Suprapubic skin (tissue), 4 donors: ENCODE measurements at places on chromosomes 5 and 9. TPM values are rescaled to one million over a fixed set of nuclear protein-coding genes. Genes with fewer than 3 reads are reported as not detected.

DNA sequence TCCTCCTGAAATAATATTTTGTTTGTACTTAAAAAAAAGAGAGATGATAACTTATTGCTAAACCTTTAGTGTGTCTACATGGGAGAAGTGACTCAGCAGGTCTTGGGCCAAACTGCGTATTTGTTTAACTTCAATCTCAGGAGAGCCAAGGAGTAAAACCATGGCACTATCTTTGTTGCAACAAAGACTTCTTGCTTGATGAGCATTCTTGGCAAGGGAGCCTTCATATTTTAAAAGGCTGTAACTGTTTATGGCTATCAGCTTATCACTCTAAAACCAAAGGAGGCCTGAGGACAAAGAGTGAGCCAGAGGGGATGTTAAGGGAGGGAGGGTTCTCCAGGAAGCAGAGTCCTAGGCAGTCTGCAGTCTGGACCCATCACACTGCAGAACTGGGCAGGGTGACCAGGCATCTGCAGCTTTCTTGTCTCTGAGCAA lies 216.2 kb upstream of the S1PR3 start:
- DNase-seq, result no peak

- DNase-seq, result no peak
Measured at GRCh38 chr9:114434878-114435311, 47.1 kb upstream of the AKNA start.

- DNase-seq, result no peak
Measured at GRCh38 chr9:98732801-98733200, 24.1 kb upstream of the GABBR2 start.

GRCh38 chr9:126802318-126803059 lies 2.4 kb upstream of the ZBTB43 start:
- no peak for DNase-seq

DNA sequence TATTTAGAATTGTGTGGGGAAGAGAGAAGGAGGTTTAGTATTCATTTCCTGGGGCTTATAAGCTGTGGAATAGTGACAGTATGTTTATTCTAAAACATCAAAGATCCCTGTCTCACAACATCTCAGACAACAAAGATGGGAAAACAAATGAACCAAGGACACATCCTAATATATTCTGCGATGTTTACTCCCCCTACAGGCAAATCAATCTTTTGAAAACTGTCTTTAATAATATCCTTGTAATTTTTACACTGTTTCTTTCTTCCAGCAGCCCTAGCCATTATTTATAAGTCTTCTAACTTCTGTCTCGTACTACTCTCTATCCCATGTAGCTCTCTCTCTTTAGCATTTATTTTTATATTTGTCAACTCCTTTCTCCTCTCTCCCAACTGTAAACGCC lies 33.5 kb upstream of the TMEM252 start:
- no peak for DNase-seq

DNA sequence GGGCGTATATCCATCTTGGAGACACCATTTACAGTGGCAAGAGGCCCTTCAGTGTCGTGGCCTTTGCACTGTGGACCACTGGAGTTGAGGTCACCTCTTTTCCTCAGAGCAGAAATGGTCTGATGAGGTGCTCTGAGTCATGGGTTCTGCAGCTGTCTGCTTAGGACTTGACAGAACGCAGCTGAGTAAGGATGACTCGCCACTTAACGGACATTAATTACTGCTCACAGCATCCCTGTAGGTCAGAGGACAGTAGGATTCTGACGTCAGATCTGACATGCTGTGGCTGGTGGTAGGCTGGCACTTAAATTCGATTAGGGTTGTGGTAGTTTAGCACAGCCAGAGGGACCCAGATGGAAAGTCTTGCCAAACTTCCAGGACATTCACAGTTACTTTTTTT lies 479.4 kb downstream of the DMAC1 start:
- no peak for DNase-seq

DNA sequence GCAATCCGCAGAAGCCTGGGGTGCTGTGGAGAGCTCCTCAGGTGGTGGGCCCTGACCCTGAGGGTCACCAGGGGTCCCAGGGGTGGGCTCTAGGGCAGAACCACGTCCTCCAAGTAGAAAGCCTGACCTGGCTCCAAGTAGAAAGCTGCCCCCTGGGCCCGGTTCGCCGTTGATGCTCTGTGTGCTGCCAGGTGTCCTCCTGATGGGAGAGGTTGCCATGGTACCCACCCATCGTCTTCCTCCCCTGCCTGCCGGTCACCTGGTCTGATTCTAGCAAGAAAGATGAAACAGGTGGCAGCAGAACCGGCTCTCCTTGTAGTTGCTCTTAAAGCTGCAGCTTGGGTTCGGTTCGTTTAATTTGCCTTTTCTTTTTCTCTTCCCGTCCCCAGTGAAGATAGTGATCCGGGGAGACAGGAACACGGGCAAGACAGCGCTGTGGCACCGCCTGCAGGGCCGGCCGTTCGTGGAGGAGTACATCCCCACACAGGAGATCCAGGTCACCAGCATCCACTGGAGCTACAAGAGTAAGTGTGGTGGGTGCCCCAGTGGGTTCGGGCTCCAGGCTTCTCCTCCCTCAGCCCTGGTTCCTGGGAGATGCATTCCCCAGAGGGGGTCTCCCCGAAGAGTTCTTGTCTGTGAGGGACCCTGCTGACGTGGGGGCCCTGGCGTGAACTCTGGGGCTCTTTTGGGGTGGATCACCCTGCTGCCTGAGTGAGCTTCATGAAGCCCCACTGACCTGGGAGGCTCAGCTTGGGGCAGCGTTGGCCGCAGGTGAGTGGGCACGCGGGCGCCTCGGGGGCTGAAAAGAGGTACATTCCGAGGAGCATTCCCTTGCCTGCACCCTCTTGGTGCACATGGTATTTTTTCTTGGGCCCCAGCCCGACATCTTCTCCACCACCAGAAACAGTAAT lies 15.6 kb downstream of the RABL6 start:
- DNase-seq, result no peak

DNA sequence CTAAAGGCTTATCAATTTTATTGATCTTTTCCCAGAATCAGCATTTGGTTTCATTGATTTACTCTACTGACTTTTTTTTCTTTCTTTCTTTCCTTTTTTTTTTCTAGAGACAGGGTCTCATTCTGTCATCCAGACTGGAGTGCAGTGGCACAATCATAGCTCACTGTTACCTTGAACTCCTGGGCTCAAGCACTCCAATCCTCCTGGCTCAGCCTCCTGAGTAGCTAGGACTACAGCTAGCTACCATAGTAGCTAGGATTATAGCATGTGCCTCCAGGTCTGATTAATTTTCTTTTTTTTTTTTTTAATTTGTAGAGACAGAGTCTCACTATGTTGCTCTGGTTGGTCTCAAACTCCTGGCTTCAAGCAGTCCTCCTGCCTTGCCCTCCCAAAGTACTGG lies 11.7 kb downstream of the MLANA start:
- DNase-seq, result no peak

DNA sequence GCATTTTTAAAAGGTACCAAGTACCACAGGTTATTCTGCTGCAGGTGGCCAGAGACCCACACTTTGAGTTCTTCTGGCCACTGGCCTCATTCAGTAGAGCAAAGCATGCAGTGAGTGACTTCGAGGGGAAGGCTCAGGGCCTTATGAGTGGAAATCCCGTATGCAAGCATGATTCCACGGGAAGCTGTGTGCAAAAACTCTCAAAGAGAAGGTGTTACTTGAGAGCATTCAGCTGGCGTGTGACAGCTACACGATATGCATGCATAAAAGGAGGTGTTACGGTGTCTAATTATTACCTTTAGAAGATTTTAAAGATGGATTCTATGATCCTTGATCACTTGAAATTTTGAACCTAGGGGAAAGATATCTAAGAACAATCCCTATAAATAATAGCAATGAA lies 160.3 kb downstream of the ENC1 start:
- DNase-seq, result no peak

- no peak for DNase-seq
Measured at GRCh38 chr5:75108515-75108914, 56.2 kb upstream of the GCNT4 start.

DNA sequence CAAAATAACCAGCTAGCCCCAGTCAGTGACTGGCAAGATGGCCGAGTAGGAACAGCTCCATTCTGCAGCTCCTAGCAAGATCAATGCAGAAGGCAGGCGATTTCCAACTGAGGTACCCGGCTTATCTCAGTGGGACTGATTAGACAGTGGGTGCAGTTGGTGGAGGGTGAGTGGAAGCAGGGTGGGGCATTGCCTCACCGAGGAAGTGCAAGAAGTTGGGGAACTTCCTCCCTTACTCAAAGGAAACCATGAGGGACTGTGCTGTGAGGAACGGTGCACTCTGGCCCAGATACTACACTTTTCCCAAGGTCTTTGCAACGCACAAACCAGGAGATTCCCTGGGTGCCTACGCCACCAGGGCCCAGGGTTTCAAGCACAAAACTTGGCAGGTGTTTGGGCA lies 9.6 kb upstream of the BTNL8 start:
- DNase-seq, result no peak

GRCh38 chr9:90019626-90020025 lies 414.8 kb downstream of the GADD45G start:
- peak; percentile 69 for DNase-seq

DNA sequence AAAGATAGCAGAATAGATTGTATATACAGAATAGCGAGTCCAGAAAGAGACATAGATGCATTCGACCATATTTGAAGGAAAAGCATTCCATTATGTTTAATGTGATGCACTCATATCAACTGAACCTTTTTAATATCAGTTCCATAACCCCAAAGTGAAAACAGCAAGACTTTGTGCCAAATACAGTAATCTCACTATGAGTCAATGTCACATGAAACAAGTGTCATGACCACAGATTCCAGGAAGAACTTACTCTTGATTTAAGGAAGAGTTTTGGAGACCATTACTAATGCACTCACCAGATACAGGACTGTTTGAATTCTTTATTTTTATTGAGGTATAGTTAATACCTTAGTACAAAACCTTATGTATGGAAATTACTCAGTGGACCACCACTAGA lies 220.5 kb downstream of the SH3GL2 start:
- DNase-seq, result no peak

DNA sequence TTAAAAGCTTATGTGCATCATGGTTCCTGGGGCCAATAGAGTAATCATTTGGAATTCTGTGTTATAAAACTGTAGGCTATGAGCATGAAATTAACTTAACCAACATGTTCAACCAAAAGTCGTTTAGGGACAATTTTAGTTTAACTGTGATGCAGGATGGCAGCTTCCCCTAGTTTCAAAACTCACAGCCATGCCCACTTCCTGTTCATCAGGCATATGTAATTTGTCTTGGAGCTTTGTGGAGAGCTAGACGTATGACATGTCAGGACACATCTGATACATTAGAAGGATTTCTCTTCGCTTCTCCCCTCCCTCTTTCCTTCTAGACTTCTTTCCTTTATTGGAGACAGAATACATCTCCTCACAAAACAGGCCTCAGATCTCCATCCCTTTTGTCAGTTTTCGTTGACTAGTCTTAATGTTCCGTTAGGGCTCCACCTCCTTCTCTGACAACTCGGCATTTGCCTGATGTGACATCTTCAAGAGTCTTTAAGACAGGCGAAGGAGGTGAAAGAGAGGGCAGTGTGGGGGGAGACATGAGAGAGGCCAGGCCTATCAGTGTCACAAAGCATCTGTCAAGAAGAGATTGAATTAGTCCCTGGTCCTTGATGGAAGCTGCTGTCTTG lies 176.0 kb downstream of the MSX2 start:
- DNase-seq, result no peak

GRCh38 chr5:139698490-139699146 lies 50.5 kb downstream of the CXXC5 start:
- DNase-seq, result peak; percentile 90

DNA sequence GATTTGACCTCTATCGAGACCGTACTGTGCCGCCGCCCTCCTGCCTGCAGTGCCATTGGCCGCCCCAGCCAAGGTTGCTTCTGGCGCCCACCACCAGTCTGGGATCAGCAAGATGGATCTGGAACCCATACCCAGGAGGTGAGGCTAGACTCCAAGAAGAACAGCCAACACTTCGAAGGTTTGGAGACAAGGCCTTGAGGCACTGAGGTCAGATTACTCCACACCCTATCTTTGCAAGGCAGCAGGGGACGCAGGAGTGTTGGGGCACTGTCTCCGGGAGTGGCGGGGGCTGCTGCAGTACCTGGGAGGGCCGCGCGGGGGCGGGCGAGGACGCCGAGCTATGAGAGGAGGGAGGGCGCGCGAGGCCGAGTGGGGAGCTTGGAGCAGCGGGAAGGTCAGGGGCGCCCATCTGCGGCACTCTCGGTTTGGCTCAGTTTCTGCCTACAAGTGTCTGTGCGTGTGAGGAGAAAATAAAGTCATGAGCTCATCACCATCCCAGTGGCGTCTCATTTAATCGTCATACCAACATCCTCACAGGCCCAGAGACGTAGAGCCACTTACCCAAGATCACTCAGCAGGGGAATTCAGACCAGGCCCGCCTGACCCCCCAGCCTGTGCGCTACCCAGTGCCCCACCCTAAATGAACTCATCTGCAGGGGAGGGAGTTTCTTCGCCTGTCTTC lies 20.5 kb upstream of the PSD2 start:
- DNase-seq, result peak; percentile 90

- DNase-seq, result no peak
Measured at GRCh38 chr5:74275171-74275992, 365.1 kb downstream of the ENC1 start.

DNA sequence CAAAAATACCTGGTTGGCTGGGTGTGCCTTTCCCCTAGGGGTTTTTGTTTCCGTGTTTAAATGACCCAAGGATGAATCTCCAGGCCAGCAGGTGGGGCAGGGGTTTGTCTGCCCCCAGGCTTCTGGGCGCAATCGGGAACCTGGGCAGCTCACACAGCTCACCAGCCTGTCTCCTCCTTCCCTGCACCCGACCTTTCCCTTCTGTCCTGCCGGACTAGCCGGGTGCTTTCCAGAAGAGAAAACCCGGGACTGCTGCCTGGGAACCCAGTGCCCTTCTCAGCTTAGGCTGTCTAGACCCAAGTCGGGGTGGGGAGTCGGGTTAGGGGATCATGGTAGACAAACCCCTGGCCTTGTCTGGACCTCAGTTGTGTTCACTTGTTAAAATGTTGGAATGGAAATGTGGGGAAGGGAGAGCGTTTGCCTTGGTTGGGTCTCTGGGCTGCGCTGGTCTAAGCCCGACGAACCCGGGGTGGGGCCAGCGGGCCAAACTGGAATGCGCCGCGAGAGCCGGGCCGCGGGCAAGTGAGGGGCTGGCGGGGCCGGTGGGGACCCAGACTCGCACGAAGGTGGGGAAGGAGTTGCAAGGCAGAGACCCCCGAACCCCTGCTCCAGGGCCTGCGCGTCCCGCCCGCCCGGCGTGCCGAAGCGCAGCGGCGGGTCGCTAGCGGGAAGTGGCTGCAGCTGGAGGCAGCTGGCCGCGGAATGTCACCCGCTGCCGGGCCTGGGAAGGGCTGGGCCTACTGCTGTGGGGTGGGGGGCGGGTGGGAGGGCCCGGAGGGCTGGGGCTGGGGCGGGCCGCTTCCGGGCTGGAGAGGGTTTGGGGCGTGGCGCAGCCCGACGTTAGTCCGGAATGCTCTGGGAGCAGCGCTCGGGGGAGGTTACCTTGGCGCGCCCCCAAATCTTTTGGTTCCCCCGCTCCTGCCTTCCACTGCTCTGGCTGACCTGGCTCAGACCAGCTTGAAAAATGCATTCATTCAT lies 84.6 kb downstream of the DAB2IP start:
- DNase-seq, result peak; percentile 88

The ANKRD34B gene
- total RNA-seq, result not detected

The SLC26A2 gene
- total RNA-seq, result 62.2 TPM

The C5orf34 gene
- total RNA-seq, result 0.89 TPM

The CERCAM gene
- 12.9 TPM for total RNA-seq

The TPPP gene
- total RNA-seq, result 12.7 TPM

The ZBTB6 gene
- 3.9 TPM for total RNA-seq

The PCDHA2 gene
- total RNA-seq, result not detected

The HACD4 gene
- 3.3 TPM for total RNA-seq

The PRRX2 gene
- 9.9 TPM for total RNA-seq

The MARVELD2 gene
- 29.4 TPM for total RNA-seq
